ENCODE measurements at places on chromosomes 16 and 17.
A peak's percentile ranks its signal among the peaks of the same experiment; 100 is the strongest.

GRCh38 chr16:56415875-56416274, 9.5 kb downstream of the AMFR start:
- DNase-seq, result no peak

DNA sequence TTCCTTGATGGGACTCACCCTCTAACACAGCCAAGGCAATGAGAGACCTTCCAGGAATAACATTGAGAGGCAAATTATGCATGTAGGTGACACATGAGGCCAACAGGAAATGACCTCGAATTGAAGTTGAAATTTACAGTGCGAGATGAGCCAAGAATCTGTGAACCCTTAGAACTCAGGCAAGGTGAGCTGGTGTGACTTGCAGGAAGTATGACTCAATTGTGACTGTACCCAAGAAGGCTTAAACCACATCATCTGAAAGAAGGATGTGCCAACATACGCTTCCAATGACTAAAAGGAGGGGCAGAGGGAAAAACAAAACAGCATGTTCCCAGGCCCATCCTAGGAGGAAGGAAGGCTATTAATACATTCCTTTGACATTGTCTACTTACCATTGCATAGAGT, 44.8 kb downstream of the PITPNC1 start:
- peak; percentile 57 for DNase-seq

- no peak for DNase-seq
Observed at GRCh38 chr17:59238906-59239305, 18.6 kb downstream of the GDPD1 start.

DNA sequence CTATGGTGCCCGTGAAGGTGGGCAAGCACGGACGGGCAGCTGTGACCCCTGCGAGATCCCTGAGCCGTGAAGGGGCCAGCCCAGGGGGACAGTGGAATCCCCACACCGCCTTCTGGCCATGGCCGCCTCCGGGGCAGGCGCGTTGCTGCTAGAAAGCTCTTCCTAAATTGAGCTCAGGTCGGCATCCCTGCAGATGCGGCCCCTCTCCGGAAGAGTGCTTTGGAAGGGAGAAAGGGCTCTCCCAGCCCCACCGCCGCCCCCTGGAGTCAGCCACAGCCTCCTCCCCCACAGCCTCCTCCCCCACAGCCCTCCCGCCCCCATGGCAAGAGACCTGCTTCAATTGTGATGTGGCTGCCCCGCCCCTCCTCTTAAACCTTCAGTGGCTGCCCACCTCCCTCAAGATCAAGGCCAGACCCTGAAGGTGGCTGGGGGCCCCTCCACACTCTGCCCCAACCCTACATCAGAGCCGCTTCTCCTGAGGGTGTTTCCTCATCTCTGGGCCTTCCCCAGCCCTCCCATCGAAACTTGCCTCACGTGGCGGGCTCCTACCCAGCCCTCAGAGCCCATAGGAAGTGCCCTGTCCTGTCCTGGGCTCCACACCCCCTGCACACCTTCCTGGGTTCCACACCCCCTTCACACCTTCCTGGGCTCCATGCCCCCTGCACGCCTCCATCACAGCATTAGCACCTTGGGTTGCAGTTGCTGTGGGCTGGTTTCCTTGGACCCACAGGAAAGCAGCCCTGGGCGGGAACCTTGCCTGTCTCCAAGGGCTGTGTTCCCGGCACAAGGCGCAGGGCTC, 5.5 kb upstream of the CBFA2T3 start:
- no peak for DNase-seq

DNA sequence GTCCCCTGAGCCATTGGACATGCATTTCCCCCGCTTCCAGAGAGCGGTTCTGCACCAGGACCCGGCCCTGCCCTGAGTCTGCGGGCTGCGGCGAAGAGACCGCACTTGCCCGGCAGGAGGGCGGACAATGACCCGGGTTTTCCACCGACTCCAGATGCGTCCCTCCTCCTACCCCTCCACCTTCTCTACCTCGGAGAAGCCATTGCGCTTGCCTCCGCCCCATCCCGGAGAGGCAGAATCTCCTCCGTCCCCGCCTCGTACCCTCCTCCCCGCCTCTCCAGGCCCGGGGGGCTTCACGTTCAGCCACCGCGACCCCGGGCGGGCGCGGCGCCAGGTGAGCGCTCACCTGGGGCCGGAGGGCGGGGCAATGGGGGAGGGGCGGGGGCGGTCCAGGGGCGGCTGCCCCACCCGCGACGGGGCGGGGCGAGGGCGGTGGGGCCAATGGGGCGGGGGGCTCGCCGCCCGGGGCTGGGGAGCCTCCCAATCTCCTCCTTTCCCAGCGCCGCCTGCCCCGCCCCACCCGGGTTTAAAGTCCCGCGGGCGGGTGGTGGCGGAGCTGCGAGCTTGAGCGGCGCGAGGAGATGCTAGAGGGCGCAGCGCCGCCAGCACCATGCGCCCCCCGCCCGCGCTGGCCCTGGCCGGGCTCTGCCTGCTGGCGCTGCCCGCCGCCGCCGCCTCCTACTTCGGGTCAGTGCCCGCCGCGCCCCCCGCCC, at the start of gene WNT9B:
WNT9B (plus strand) TSS at position 555 of the 713 bp plus-strand sequence; CDS start at position 611, 56 bp downstream.
- peak; percentile 10 for DNase-seq

DNA sequence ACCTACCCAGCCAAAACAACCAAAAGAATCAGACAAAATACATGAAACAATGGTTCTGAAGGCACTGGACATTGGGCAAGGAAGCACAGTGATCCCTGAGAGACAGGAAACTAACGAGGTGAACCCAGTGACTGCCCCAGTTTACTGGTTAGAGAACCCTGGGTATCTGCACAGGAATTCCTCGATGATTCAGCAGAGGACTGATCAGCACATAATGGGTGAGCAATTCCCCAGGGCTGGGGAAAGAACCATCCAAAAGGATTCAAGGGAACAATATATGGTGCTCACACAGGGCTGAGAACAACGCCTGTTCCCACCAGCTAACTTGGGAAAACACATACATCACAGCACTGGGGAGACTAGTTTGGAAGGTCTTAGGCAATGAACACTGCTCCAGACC, 167.2 kb downstream of the PARN start:
- DNase-seq, result no peak

- DNase-seq, result no peak
Observed at GRCh38 chr17:54623746-54624145, 276.9 kb upstream of the TOM1L1 start.

DNA sequence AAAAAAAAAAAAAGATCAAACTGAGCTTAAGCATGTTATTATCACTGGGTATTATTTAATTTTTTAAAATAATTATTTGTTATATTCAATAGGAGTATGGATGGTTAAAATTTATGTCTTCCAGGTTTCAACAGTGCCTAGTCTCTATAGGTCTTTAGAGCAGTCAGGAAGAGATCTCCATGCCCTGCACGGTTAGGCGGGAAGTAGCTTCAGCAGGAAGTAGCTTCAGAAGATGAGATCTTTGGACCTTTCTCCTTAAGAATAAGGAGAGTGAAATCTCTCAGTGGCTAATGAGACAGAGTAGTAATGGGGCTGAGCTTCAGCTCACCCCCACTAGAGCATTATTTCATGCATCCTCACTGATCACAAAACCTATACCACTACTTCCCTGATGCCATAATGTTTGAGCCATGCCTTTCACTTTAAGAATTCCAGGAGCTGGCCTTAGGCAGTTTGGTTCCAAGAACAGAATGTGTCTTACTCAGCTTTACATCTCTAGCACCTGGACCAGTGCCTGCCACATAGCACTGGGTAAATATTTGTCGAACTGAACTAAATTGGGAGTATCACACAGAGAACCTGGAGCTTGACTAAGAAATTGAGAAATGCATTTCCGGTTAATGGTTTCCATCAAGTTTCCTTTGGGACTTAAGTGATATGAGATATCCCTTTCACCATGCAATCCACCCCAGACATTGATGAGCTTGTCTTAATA, 43.5 kb downstream of the SCPEP1 start:
- DNase-seq, result no peak

- no peak for DNase-seq
Observed at GRCh38 chr16:88130681-88131080, 179.4 kb downstream of the BANP start.

DNA sequence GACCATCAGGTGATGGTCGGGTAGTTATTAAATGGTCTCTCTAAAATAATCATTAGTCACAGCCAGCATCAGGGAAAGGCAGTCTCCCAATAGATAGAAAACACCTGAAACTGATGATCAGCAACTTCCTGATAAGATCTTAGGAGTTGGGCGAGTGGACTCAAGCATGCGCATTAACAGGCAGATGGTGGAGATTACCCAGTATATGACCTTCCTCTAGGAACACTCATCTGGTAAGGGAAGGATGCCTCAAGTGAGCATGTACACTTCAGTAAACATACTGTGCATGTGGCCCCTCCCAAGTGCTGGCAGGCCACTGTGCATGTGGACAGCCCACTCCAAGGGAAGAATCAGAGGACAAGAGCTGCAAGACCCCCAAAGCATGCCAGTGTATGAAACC, 105.9 kb downstream of the ABCC12 start:
- DNase-seq, result no peak

DNA sequence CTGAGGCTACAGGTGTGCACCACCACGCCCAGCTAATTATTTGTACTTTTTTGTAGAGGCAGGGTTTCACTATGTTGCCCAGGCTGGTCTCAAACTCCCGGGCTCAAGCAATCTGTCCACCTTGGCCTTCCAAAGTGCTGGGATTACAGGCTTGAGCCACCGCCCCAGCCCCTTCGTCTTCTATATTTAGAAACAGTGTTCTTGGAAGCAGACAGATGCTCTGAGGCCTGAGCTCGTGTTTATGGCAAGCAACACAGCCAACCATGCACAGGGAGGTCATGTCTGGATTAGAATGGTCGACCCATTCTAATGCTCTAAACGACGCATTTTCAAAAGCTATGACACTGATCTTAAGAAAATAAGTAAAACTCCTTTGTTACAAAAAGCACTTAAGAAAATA, 16.6 kb downstream of the TMEM204 start:
- DNase-seq, result no peak

- DNase-seq, result no peak
Observed at GRCh38 chr16:4375717-4376116, 4.1 kb downstream of the VASN start.

DNA sequence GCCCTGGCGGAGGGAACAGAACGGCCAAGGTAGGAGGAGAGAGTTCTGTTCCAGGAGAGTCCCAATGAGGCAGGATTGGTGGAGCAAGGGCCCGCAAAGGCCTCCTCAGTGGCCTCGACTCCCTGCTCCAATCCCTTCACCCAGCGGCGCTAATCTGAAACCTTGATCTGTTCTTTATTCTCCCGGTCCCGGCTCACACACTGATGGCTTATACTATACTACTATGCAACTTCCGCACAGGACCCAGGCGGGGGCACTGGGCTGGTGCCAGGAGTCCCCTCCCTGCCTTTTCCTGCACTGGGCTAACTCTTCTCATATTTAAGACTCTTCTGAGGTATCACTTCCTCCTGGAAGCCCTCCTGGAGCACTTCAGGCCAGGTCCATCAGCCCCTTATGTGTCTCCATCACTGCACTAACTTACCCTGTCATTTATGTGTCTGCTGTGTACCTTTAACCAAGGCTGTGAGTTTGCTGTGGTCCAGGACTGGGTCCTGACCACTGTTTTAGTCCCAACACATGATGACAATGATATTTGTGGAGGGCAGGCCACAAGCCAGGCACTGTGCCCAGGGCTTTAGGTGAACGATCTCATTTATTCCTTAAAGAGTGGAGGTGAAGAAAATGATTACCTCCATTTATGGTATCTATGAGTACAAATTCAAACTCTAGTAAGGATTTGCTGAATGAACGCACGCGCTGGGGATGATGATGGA, 6.8 kb downstream of the CCDC102A start:
- no peak for DNase-seq

GRCh38 chr17:30964876-30965275, 6.0 kb upstream of the RNF135 start:
- no peak for DNase-seq

GRCh38 chr17:72634621-72635020, 457.9 kb downstream of the SLC39A11 start:
- DNase-seq, result no peak

DNA sequence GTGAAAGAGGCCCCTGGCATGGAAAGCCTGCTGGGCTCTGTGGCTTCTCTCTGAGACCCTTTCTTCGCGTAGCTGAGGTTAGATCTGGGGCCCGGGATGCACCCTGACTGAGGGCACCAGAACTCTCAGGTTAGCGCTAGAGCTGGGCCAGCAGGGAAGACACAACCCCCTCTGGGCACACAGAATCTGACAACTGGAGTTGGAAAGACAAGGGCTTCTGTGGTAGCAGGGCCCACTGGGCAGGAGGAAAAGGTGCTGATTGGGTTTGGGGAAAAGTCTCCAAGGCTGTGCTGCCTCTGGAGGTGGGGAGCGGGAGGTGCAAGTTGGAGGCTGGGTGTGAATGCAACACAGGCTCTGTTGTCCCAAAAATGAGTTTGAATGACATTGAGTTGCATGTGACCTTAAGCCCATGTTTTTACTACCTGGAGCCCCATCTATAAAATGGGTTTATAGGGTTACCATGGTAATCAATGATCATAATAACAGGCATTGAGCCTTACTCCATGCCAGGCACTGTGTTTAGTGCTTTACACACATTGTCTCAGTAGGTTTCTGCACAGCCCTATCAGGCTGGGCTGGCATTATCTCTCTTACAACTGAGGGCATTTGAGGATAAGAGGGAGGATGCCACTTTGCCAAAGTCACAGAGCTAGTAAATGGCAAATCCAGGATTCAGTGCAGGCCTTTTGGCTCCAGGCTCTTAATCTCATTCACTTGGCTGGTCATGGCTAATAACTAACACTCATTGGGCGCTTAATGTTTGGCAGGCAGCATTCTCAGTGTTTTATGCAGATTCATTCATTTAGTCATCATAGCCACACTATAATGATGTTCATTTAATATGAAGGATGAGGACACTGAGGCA, 9.5 kb upstream of the IGFBP4 start:
- DNase-seq, result no peak

GRCh38 chr16:78894886-78895285, 705.7 kb downstream of the MAF start:
- DNase-seq, result peak; percentile 4

- DNase-seq, result no peak
Observed at GRCh38 chr16:74771656-74772315, 2.8 kb downstream of the FA2H start.

DNA sequence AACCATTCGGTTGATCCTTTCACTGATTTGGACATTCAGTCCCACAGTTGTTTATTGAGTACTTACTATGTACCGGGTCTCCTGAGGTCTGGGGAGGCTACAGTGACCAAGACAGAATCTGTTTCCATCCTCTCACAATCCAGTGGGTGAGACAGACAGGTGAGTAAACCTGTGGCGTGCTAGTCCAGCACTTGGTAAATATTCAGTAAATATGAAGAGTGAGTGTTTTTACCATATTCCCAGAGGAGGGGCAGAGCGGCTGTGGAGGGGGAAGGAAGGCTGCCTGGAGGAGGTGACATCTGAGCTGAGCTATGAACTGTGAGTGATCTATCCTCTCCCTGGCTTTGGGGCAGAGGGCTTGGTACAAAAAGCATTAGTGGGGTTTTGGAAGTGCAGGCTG, 31.4 kb downstream of the CCR7 start:
- no peak for DNase-seq

GRCh38 chr16:86710602-86710950, 132.2 kb downstream of the FOXL1 start:
- DNase-seq, result no peak

GRCh38 chr16:14681115-14681514, 13.0 kb downstream of the PLA2G10 start:
- DNase-seq, result no peak

- no peak for DNase-seq
Observed at GRCh38 chr17:14701886-14702285, 401.0 kb downstream of the HS3ST3B1 start.
